ENCODE measurements at places on chromosomes 12 and 14.

GRCh38 chr14:37622231-37622923 lies 26.9 kb downstream of the TTC6 start:
- DNase-seq, result no peak

DNA sequence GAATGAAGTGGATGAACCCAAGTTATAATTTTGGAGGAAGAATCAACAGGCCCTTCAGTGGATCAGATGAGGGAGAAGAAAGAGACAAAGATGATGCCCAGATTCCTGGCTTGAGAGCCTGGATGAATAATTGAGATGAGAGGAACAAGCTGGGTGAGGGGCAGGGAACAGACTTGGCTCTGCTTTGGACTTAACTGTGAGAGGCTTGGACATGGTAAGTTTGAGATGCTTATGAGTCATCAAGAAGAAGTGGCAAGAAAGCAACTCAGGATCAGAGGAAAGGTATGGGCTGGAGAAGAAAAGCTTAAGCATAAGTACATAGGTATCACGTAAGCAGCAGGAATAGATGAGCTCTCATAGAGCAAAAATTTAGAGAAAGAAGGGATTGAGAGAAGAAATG lies 55.3 kb downstream of the FIGNL2 start:
- DNase-seq, result no peak

- DNase-seq, result no peak
Measured at GRCh38 chr14:74735125-74735524, 22.2 kb downstream of the FCF1 start.

DNA sequence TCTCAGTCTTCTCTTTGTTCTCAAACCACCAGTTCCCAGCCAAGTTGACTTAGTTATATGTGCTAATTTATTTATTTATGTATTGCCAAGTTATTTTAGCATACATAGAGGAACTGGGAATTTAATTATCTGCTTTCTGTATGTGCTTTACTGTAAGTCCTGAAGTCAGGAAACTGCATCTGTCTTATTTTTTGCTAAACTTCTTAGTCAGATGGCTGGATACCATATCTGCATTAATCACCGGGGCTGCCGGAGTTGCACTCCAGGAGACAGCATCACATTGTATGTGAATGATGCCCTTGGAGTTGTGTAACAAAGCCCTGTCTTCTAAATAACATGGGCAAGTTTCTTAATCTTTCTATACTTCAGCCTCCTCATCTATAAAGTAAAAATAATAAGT lies 96.2 kb downstream of the MON2 start:
- no peak for DNase-seq

GRCh38 chr12:108604208-108604941 lies 6.5 kb upstream of the TMEM119 start:
- no peak for DNase-seq

DNA sequence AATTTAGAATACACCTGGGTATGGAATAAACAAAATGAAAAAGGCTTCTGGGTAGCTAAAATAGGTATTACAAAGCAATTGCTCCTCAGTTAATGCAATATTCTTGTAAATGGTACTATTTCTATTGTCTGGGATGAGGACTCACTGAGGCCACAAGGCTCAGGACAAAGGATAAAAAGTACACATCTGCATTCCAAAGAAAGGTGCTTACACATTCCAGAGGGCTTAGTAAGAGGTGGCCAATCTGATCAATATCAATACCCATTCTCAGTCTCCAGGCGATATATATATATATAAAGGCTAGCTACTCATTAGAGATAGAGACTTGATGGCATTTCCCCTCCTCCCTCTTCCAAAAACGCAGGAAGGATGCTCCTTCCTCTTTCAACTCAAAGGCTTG lies 43.8 kb downstream of the ATXN7L3B start:
- no peak for DNase-seq

DNA sequence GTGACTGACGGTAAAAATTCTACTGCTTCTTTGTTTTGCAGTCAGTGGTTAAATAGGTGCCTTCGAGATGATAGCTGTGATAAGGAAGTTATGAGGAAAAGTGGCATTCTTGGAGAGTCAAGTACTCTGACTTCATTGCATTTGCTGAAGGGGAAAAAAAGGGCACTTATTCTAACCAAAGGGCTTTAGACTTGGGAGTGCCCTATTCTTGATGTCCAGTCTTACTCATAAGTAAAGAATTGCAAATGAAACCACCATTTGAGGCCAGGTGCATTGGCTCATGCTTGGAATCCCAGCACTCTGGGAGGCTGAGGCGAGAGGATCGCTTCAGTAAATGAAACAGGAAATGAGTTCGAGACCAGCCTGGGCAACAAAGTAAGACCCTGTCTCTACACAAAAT lies 40.3 kb downstream of the BRAP start:
- peak; percentile 45 for DNase-seq

DNA sequence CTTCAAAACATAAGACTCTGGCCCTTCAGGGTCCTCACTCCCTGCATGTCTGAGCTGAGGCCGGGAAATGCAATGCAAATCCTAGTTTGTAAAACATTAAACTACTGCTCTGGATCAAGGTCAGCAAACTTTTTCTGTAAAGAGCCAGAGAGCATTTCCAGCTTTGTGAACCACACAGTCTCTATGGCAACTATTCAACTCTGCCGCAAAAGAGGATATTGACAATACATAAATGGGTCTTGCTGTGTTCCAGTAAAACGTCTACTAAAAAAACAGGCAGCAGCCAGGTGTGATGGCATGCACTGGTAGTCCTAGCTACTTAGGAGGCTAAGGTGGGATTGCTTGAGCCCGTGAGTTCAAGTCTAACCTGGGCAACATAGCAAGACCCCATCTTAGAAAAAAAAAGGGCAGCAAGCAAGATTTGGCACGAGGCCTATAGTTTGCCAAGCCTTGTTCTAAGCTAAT lies 22.3 kb downstream of the DDX24 start:
- no peak for DNase-seq

GRCh38 chr14:78608998-78609787 lies 439.0 kb downstream of the NRXN3 start:
- no peak for DNase-seq

- no peak for DNase-seq
Measured at GRCh38 chr12:123056053-123056452, 75.6 kb downstream of the ARL6IP4 start.

DNA sequence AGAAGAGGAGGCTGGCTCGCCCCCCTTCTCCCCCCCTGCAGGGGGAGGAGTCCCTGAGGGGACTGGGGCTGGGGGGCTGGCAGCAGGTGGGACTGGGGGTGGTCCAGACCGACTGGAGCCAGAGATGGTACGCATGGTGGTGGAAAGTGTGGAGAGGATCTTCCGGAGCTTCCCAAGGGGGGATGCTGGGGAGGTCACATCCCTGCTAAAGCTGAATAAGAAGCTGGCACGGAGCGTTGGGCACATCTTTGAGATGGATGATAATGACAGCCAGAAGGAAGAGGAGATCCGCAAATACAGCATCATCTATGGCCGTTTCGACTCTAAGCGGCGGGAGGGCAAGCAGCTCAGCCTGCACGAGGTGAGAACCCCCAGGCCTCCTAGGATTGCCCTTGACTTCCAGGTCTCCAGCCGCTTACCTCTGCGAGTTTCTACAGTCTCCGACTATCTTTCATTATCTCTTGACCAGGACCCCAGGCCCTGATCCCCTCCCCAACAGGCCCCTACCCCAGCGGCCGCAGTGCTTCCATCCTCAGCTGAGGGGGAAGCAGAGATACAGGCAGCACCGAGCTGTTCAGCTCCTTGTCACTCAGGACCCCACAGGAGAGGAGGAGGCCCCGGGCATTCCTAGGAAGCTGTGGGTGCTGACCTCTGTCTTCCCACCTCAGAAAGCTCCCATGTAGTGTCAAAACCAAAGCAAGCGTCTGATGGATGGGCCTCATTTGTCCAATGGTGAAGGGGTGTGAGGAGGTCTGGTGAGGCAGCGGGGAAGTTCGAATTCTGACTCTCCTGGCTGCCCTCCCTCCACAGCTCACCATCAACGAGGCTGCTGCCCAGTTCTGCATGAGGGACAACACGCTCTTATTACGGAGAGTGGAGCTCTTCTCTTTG lies 3.0 kb downstream of the NAB2 start:
- DNase-seq, result no peak

- peak; percentile 22 for DNase-seq
Measured at GRCh38 chr14:23646648-23647549, 10.7 kb downstream of the DHRS2 start.

DNA sequence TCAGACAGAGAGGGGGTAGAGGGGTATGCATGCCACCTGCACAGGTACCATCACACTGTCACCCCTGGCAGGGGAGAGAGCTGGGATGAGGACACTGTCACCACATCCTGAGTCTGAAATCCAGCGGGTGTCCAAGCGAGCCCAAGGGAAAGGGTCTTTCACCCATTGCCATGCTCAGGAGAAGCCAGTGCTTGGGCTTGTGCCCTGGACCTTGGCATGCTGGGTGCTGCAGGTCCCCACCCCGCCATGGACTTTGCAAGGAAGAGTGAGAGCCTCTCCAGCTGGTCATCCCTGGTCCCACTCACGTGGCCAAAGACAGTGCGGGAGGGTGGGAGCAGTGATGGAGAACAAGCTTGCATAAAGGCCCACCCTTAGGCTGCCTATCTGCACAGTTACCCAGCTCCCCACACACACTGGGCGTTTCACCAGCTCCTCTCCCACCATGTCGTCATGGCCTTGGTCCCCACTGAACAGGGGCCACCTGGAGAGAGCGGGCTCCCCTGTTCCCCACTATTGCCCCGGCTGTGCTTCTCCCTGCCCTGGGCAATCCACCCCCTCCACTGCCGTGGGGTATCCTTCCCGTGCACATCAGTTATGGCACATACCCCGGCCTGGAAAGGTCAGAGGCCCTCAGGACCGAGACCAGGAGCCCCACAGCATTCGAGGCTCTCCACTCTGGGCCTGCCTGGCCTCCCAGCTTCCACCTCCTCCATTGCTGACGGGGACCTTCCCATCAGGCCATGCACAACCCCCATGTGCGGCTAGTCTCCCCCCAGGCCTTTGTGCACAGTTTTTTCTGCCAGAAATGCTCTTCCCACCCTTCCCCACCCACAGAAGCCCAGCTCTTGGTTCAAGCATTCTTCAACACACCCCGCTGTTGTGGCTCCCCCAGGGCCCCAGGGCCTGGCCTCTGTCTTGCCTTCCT lies 58.6 kb upstream of the BCL11B start:
- DNase-seq, result no peak

- no peak for DNase-seq
Measured at GRCh38 chr14:23228812-23229211, 8.9 kb upstream of the RNF212B start.

GRCh38 chr12:131093971-131094830 lies 140.5 kb downstream of the ADGRD1 start:
- no peak for DNase-seq

DNA sequence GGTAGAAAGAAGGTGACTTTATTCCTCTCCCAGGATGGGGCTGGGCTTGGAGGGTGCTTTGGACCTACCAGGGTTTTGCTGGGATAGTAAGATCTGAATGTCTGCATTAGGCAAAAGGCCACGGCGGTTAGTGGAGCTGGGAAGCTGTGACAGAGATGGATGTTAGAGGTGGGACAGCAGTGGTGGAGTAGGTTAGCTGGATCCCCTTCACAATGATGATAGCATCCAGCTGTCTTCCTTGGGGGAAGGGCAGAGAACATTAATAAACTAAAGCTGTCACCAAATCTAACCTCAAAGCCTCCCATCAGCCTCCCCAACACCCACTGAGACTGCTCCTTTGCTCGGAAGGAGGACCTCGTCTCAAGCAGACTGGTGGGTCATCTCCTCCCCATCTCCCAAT lies 104.8 kb downstream of the GPATCH2L start:
- DNase-seq, result no peak

- no peak for DNase-seq
Measured at GRCh38 chr12:128661226-128661569, 162.6 kb downstream of the SLC15A4 start.

- DNase-seq, result no peak
Measured at GRCh38 chr14:89469210-89470198, 52.5 kb upstream of the FOXN3 start.

DNA sequence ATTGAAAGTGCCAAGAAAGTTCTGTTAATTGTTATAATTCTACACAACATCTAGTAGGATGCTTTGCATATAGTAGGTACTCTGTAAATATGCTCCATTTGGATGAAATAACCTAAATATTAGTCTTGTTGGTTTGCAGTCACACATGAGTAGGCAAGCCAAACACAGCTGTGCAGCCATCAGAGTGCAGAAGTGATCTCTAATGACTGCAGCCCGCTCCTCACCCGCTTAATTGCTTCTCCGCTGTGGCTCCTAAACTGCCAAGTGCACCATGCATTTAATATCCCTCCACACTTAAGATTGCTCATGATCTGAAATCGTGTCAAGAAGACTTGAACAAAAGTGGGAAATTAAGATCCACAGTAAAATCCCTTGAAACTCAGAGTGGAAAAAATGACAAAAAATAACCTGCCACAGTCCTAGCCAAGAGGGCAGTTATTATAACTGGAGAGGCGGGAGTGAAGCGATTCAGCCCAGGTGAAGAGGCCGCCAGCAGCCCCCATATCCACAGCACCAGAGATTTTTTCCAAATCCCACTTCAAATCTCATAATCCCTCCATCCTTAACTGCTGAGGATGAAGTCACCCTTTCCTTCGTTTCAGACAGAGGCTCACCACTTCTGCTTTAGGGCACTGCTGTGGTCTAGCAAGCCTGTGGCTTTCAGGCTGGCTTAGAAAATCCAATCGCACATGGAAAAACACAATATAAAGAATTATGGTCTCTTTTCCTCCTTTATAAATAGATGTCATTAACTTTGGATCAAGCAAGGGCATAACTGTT lies 69.5 kb downstream of the TMEM30B start:
- DNase-seq, result no peak

- DNase-seq, result no peak
Measured at GRCh38 chr12:51832354-51833107, 16.0 kb downstream of the FIGNL2 start.

- peak; percentile 12 for DNase-seq
Measured at GRCh38 chr14:50318031-50318626, 6.0 kb downstream of the DMAC2L start.

DNA sequence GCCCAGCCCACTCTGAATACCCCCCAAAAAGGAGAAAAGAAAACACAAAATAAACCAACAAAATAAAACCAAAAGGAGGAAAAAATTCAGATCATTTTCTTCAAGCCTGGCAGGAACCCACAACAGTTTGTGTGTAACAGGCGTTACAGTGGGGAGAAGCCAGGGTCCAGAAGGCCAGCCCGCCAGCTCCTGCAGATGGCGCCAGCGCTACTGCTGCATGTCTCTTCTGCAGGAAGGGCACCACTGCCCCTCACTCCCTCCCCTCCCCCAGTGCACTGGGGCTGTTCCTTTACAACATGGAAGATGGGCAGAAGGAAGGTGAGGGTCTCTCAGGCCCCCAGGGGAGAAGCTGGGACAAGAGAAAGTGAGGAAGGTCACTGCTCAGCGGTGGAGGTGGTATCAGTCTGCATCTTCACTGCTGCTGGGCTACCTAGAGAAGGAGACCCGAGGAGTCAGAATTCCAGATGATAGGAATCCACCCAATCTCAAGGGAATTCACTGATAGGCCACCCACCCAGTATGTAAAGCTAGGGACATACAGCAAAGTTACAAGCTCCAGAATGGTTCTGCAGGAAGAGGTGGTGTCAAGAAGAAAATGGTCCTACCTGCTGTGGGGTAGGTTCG lies 2.3 kb upstream of the NOP2 start:
- DNase-seq, result peak; percentile 47

All from LoVo (cell line).